ENCODE measurements at places on chromosomes 5 and 9.

- DNase-seq, result no peak
Measured at GRCh38 chr5:128913551-128913950, 51.7 kb upstream of the SLC27A6 start.

DNA sequence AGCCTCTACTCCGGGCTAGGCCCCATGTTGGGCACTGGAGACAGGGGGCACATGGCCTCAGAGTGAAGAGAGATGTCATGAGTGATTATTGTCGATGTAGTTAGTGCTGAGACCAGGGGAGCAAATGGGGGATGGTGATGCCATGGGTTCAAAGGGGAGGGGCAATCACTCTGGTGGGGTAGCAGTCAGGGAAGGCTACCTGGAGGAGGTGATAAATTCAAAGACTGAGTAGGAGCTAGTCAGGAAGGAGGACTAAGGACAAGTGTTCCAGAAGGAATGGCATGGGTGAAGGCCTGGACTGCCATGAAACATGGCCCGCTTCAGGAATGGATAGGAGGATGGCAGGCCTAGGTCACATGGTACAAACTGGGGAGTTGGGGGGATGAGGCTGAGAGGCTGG lies 41.6 kb downstream of the C9orf50 start:
- DNase-seq, result no peak

DNA sequence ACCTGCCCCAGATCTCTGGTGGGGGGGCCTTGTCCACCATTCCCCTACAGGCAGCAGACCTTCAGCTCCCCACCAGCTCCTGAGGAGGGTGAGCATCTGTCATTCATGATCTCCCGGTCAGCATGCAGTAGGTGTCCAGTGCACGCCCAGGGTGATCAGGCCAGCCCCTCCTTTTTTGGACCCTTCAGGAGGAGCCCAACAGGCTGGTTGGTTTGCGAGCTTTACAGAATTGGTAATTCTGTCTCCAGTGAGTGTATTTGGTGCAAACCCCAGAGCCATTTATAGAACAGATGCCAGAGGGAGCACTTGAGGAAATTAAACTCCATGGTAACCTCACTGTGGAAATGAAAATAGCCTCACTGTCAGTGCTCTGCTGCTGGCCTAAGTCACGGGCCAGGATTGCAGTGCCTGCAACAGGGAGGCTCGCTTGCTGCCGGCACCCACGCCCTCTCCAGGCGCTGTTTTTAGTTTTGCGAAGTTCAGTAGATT lies 23.4 kb downstream of the WNK2 start:
- peak; percentile 62 for DNase-seq

DNA sequence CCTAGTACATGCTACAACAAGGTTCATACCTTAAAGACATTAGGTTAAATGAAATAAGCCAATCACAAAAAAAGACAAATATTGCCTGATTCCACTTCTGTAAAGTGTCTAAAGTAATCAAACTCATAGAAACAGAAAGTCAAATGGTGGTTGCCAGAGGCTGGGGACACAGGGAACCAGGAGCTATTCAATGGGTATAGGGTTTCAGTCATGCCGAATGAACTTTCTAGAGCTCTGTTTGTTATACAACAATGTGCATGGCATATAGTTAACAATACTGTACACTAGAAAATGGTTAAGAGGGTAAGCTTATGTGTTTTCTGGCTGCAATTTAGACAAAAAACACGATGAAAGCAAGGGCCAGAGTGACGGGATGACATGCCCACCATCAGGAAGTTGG lies 70.8 kb upstream of the EGFLAM start:
- no peak for DNase-seq

DNA sequence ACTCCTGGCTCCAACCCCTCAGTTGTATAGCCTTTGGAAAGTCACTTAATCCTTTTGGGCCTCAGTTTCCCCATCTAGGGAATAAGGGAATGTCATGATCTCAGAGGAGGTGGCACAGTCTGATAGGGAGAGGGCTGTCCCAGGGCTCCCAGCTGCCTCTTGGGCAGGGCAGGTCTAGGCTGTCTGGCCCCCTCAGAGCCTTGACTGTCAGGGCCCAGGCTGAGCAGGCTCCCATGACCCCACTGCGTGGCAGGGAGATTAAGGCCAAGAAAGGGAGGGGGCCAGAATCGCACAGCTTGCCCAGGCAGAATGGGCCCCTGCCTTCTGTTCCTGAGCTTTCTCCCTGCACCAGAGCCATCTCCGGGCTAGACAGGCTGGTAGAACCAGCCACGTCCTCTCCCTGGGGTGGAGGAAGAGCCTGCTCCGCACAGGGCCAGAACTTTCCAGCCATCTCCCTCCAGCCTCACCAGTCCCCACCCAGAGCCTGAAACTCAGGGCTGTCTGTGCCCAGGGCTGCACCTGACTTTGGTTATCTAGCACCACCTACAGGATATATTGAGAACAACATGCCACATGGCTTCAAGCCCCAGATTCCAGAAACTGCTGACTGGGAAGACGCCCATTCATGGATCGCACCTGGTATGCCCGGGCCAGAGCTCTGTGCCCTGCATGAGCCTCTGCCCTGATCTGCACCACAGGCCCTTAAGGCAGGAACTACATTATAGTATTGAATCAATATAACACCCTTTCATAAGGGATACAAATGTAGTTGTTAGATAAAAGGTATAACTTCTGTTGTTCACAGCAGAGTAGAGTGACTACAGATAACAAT lies 32.1 kb downstream of the NAIF1 start:
- peak; percentile 83 for DNase-seq

DNA sequence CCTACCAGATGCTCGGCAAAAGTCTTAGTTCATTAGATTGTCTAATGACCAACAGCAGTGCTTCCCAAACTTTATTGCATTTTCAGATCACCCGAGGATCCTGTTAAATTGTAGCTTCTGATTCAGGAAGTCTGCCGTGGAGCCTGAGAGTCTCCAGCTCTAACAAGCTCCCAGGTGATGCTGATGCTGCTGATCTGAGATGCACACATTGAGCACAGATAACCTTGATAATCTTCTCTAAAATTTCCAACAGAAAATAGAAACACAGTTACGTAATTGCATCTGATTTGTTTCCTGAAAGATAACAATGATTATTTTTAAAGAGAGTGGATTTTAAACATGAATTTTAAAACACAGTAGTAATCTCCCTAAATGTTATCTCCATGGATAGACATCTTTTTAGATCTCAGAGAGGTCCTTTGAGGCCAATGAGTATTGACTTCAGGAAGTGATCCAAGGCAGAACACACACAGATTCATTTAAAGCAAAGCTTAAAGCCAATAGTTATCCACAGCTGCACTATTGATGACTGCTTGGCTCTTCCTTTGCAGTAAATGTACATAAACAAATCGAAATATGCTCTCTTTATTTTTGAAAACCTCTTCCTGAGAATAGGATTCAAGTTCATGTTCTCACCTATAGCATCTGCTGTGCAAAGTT lies 122.8 kb upstream of the TNPO1 start:
- DNase-seq, result no peak

Measured in AG08396 (cell line).